ENCODE measurements at places on chromosomes 13 and 19. TPM values are rescaled to one million over a fixed set of nuclear protein-coding genes. Genes with fewer than 3 reads are reported as not detected.

GRCh38 chr13:44498969-44499368 lies 77.2 kb downstream of the TSC22D1 start:
- DNase-seq, result no peak

DNA sequence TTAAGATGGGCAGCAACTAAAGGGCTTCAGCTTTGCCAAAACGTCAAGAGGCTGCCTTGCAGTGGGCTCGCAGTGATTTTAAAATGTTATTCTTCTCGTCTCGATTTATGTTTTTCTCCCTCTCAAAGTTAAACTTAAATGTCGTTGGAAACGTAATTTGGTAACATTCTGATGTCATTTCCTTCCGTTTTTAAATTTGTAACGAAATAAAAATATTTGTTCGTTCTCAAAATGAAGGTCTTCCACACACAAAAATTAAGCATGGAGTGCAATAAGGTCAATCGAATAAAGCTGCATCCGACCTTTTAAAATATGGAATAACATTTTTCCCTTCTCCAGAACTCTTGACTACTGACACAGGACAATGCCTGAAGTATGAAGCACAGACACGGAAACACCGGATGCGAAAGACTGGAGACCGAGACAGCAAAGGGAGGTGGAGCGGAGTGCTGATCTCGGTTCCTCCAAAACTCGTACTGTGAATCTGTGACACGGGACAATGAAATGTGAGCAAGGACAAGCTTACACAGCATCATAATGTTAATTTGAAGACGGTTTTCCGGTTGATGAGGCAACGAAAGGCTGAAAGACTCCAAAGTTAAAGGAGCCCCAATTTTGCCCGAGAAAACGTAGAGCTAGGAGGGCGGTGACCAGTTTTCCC lies 850 bp downstream of the MTMR6 start:
- DNase-seq, result no peak

DNA sequence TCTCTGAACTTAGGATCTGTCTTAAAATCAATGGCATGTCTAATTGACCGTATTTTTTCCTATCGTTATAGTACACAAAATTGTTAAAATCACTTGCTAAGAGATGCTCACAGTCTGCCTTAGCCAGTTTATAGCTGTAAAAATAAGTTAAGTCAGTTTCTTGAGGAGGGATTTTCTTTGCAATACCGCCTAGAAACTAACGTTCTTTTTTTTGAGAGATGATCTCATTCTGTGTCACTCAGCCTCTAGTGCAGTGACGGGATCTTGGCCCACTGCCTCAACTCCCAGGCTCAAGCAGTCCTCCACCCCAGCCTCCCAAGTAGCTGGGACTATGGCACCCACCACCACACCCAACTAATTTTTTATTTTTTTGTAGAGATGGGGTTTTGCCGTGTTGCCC lies 4.4 kb downstream of the CKAP2 start:
- no peak for DNase-seq

- DNase-seq, result no peak
These were observed 4.7 kb upstream of the B3GNT3 start for GRCh38 chr19:17790059-17790780.

CDX2 gene
- not detected for total RNA-seq

Data from left cardiac atrium (tissue), 4 donors.